HS-27A (cell line): ENCODE measurements at places on chromosomes 12 and 14.

- no peak for DNase-seq
Measured at GRCh38 chr12:129902371-129903091, 1.3 kb downstream of the TMEM132D start.

GRCh38 chr12:87982208-87982607 is 47.0 kb downstream of the C12orf50 start:
- DNase-seq: peak; percentile 14

- no peak for DNase-seq
Measured at GRCh38 chr12:82415402-82415801, 57.1 kb downstream of the METTL25 start.

GRCh38 chr14:33844118-33844517 is 106.8 kb downstream of the EGLN3 start:
- no peak for DNase-seq

GRCh38 chr12:14416658-14417057 is 51.2 kb downstream of the ATF7IP start:
- DNase-seq: no peak

DNA sequence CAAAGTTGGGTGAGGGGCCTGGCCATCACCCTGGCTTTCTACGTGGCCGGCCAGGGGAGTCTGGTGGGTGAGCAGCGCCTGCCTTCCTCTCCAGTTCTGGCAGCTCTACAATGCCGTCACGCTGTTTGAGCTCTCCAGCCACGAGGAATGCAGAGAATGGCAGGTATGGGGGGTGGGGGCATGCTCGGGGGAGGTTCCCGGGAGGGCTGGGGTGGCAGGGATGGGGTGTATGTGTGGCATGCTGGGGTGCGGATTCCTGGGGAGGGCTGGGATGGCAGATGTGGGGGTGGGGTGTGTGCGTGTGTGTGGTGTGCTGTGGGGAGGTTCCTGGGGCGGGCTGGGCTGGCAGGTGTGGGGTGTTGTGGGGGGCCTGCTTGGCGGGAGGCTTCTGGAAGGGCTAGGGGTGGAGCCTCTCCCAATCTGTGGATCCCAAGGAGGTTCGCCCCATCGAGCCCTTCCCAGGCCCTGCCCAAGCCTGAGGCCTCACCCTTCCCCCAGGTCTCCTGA is 18.5 kb downstream of the RHOF start:
- no peak for DNase-seq

GRCh38 chr12:3438401-3438800 is 52.6 kb upstream of the PRMT8 start:
- no peak for DNase-seq

DNA sequence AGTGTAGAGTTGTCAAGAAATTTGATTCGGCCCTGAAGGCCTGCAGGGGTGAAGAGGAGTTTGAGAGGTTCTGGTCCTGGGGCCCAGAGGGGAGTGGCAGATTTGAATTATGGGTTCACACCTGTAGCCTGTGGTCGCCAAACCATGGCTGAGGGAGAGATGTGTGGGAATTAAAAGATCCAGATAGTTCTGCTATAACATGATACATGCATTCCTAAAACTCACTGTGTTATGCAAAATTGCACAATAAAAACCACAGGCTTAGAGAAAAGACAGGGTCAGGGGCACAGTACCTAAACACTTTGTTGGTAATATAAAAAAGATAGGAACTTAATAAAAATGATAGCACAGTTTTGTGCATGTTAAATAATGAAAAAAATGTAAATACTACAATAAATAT is 106.2 kb downstream of the TMEM30B start:
- DNase-seq: no peak

DNA sequence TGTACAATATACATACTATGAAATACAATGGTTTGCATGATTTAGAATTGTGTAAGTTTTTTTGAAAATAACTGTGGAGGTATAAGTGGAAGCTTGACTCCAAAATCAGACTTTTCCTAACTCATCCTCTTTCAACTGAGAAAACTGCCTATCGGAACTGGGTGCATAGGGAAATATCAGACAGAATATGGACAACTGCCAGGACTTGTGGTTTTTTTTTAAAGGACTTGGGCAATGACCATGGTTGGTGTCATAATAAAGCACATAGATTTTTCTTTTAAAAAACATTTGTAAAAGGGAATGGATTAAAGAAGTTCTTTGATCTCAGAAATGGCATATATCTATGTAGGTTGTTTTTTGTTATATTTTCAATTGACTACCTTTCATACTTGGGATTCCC is 53.3 kb upstream of the LRRK2 start:
- no peak for DNase-seq

GRCh38 chr14:24418492-24418873 is 11.0 kb downstream of the CBLN3 start:
- DNase-seq: no peak

DNA sequence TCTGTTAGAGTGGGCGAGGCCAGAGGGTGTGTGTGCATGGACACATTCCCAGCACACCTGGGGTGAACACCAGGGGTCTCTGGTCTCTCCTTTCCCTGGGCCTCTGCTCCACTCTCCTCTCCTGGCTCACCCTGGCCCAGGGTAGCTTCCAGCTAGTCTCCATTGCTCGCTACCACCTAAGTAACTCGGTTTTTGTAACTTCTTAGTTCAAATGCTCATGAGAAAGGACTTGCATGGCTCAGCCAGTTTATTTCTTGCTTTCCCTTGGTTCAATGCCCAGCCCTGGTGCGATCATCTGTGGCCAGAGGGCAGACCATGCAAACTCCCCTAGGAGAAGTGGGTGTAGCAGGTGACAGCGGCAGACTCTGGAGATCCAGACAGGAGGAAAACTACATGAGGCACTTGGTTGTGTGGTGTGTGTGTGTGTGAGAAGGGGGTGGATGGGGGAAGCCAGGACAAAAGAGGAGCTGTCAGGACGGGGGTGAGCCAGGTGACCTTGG is 8.9 kb upstream of the ACVR1B start:
- no peak for DNase-seq
